ENCODE measurements at places on chromosomes 3 and 15.

GRCh38 chr15:41886741-41887140 is 7.1 kb downstream of the SPTBN5 start:
- no peak for DNase-seq

DNA sequence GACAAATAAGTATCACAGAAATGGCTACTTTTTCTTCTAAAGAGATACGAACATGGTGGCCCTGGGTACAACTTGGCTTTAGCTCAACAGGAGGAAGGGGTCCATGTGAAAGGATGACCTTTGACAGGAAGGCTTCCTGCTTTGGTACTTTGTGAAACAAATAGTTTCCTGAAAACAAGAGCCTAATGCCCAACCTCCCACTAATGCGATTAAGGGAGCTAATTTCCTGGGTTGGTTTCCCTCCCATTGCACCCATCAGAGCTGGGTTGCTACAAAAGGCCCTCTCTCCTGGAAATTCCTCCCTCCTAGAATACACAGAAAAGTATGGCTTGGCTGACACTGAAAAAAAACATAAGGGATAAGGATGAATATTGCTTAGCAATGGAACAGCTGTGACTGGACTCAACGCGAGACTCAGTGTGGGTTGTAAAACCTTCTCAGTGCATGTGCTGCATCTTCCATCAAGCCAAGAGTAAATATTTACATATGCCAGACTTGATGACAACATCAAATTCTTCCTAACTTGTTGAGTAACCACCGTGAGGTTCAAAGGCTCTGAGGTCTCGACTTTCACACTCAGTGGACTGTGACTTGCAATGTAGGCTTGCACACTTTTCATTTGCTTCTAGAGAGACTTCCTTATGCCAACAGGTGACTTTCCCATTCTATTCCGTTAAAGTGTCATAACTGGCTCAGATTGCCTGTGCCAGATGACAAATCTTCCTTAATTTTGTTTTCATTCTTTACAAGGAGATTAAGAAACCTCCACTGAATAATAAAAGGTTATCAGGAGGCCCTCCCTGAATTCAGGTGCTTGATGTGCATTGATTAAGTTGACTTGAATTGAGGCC is 60.1 kb downstream of the ADAMTS9 start:
- no peak for DNase-seq

- DNase-seq, result no peak
Measured at GRCh38 chr3:179660872-179661271, 8.0 kb downstream of the USP13 start.

GRCh38 chr3:11085093-11085840 is 69.0 kb upstream of the HRH1 start:
- DNase-seq, result peak; percentile 41

DNA sequence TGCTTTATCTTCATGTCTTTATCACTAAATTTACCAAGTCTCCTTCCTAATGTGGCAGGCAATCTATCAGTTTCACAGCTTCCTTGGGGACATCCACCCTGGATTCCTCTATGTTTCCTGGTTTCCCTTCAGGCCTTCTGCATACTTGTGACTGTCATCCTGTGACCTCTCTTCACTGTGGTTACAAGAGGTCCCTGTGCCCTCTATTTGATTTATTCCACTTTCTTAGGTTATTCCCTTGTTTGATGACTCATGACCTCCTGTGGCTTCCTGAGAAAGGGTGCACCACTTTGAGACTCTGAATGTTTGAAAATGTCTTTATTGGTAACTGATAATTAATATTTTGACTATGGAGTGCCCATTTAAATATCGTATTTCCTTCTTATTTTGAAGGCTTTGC is 60.5 kb upstream of the KY start:
- peak; percentile 55 for DNase-seq

DNA sequence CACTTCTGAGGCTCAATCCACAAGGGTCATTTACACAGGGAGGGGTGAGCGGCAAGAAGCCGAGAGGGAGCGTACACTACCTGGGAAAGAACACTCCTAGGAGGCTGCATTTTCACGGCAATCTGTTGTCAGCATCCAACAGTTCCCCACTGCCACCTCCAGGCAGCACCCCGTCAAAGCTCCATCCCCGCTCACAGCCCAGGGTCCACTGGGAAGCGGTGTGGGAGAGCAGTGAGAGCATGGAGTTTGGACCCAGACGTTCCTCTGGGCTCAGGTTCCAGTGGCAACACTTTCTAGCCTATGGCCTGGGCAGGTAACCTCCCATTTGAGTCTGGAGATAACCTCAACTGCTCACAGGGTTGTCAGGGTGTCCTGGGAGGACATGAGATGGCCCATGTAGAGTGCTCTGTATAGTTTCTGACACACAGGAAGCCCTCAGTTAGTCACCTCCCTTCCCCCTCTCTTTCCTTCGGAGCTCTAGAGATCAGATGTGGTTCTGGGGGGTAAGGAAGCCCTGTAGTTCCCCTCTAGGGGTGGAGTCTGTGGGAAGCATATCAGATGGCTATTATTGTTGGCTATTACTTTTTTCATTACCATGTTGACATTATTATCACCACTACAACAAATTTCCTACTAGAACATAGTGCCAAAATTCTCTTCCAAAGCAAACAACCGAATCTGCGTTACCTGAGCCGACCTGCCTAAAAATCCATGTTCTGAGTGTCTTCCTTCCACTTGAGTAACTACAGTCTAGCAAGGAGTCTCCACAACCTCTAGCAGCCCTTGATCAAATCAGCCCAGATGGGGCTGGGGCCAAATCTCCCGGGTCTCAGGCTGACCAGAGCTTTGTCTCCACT is 29.1 kb downstream of the RUVBL1 start:
- DNase-seq, result no peak

GRCh38 chr15:84734794-84735479 is 13.5 kb upstream of the ZNF592 start:
- DNase-seq, result peak; percentile 50

DNA sequence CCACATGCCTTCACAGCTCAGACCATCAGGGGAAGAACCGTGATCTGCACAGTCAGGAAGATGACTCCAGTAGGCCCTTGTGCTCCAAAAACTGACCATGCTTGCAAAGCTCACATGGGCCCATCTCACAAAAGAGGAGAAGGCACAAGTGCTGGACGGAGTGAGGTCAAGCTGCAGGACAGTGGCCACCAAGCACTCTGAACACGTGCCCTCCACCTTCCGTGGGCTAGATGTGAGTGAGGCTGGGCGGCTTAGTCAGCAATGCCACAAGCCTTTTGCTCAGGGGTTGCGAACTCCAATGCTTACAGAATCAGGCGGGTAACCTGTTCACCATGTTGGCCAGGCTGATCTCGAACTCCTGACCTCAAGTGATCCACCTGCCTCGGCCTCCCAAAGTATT is 70.9 kb downstream of the SCN5A start:
- DNase-seq, result no peak

DNA sequence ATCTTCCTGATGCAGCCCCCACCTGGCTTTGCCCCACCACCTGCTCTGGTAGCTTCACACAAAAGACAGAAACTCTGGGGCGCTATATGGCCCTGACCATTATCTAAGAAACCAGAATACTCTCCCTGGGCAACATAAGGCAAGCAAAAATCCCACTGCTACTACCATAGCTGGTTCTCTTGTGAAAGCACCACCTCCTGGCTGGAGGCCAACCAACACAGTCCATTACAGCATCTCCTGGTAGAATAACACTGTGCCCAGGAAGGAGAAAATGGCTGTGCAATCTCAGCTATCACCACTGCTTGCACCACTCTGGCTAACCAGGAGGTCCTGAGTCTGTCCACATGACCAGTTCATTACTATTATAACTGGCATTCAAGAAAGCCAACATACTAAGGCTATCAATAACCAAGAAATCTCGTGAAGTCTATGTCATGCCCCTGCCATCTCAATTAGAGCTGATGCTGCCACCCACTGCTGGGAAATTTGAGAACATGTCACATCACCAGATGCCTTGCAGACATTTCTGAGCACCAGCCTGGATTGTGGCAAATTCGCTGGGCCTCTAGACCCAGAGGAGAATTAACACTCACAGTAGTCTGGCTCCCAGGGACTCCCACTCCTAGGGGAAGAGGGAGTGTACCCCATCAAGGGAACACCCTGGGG is 1114.8 kb downstream of the ROBO2 start:
- DNase-seq, result no peak

DNA sequence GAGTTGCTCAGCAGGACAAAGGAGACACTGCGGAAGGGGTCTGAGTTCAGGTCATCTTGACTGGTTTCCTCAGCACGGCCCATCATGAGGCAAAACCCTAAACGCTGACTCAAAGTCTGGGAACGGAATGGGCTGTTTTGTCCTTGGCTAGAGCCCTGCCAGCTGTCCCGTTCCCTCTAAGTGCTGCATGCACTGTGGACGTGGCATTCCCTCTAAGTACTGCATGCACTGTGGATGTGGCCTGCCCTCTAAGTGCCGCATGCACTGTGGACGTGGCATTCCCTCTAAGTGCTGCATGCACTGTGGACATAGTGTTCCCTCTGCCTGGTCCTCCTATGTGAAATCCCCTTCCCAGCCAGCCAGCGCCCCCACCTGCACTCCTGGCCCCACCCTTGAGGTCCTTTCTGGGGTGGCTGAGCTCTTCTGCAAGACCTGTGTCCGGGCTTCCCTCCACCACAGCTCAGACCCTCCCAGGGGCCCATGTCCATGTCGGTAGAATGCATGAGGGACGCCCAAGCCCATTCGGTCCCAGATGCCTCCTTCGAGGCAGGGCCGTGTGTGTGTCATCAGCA is 36.7 kb downstream of the TM2D3 start:
- peak; percentile 44 for DNase-seq

GRCh38 chr15:89809093-89809786 is 5.4 kb downstream of the ANPEP start:
- peak; percentile 25 for DNase-seq

DNA sequence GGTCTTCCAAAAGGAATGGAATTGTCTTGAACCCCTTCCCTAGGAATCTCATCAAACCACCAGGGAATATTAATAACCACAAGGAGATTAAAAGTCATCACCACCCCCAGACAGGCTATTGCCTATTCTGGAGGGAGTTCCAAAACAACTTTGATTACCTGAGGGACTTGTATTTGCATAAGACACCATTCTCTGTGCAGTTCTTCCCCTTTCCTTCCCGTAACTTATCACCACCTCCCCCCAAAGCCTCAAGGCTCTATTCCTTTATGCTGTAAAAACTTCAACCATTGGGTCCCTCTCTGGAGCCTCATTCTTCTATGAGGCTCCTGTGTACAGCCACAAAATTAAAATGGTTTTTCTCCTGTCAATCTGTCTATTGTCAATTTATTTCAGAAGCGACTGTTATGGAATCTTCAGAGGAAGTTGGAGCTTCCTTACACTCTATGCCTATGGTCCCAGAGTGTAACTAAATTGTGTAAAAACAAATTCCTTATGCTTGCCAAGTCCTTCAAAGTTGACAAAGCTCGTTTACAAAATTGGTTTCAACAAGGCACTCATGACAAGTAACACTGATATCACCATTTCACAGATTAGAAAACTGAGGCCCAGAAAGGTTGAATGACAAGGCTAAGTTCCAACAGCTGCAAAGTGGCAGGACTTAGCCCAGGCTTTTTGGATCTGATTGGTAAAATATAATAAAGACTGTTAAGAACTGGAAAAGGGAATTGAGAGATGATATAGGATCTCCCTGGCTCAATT is 68.3 kb upstream of the HERC1 start:
- DNase-seq, result no peak

DNA sequence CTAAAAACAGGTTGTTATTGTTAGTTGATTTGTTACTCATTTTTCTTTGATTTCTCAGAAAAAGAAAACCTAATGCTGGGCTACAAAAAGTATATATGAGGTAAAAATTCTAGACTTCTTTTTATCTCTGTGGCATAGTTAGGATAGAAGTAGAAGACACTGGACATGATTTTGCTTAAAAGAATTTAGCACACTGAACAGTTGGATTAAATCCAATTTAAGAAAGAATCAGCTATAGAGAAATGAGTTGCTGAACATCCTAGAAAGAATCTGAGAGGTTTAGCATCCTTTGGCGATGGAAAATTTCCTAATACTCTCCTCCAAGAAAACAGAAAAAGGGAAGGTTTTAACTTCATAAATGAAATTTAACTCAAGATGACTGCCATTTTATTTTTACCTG is 259.7 kb downstream of the TBL1XR1 start:
- peak; percentile 72 for DNase-seq

- no peak for DNase-seq
Measured at GRCh38 chr15:88218557-88219221, 37.9 kb downstream of the NTRK3 start.

DNA sequence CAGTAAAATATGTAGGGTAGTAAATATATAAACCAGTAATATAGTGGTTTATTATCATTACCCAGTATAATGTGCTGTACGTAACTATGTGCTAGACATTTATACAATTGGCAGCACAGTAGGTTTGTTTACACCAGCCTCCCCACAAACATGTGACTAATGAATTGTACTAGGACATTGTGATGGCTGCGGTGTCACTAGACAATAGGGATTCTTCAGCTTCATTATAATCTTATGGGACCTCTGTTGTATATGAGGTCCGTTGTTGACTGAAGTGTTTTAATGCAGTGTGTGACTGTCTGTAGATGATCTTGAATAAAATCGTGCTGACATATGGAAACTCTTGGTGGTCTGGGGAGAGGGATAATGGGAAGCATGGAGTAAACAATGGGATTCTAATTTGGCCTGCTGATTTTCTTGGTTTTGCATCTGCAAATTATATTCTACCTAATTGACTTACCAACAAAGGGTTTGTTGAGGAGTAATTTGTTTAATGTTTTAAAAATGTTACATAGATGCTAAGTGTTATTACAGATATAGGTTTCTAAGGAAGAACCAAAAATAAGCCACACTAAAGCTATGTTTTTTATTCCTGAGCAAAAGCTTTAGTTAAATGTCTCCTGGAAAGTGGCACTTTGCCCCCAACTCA is 496.5 kb upstream of the TBL1XR1 start:
- DNase-seq, result no peak

- DNase-seq, result no peak
Measured at GRCh38 chr15:45555934-45556608, 31.1 kb upstream of the BLOC1S6 start.

DNA sequence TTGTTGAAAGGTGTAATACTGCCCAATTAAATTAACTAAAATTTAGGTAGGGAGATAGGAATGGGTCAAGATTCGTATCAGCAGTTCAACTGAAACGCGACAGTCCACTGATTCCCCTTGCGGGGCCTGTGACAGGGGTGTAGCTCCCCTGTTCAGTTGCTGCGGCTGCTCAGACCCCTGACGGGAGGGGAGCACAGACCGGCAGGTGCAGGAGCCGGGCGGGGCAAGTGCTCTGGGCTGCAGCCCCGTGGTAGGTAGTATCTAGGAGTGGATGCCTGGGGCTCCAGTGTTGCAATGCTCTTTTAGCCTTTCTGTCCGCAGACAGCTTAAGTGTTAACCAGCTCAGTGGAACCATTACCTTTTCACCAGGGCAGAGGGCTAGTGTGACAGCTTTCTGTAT is 164.9 kb downstream of the ROBO2 start:
- no peak for DNase-seq

DNA sequence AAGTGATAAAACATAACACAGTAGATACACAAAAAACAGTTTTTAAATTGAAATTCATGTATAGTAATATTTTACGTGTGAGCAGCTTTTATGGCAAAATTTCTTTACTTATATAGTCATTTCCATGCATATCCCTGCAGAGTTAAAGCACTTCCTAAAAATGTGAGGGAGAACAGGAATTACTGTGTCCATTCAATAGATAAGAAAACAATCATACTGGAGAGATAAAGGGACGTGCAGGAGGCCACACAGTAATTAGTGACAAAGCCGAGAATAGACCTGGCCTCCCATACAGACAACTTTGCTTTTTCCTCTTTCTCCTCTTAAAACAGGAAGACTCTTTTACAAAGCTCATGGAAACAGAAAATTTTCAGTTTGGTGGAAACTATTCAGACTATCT is 247.5 kb downstream of the CDIN1 start:
- no peak for DNase-seq

Measured in fibroblast of upper back skin (primary cell).